ENCODE measurements at places on chromosomes 11 and 22.

GRCh38 chr22:46588279-46589140 lies 31.7 kb upstream of the GRAMD4 start:
- no peak for DNase-seq

DNA sequence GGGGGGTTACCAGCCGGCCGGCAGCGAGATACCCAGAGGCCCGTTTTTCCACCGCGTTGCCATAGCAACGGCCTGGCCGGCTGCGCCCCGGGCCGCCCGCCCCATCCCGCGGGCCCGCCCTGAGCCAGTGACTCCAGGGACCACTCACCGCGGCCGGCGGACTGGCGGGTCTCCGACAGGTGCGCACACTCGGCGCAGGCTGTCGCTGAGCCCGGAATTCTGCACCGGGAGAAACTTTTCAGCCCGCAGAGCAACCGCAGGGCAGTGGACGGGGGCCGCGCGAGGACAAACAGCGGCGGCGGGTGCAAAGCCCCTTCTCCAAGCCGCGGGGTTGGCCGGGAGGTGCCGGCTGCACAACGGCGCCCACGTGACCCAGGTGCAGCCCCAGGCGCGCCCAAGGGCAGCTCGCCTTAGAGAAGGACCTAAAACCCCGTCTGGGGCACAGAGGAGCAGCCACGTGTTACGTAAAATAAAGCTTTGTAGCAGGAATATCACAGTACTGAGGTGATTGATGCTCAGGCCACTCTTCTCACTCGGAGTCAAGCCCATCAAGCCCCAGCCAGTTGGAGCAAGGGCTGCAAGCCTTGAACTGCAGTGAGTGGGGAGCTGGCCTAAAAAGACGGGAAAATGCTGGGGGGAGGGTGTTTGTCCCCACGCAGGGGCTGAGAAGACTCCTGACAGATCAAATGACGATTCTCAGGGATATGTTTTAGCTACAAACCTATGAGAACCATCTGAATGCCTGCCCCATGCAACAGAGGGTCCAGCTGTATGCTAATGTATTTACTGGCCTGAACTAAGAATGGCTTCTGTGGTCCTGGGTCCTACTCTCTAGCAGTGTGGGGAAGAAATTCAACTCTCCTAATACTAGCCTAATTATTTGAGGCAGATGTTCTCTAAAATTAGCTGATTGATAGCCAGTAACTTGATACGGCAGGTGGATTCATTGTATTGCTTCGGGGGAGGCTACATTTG lies at the start of gene STK33:
STK33 (minus strand) TSS at position 294 of the 975 bp plus-strand sequence. CDS start 119,323 bp downstream, outside the sequence.
- DNase-seq: no peak

GRCh38 chr11:45253640-45254039 lies 32.5 kb downstream of the SYT13 start:
- no peak for DNase-seq

DNA sequence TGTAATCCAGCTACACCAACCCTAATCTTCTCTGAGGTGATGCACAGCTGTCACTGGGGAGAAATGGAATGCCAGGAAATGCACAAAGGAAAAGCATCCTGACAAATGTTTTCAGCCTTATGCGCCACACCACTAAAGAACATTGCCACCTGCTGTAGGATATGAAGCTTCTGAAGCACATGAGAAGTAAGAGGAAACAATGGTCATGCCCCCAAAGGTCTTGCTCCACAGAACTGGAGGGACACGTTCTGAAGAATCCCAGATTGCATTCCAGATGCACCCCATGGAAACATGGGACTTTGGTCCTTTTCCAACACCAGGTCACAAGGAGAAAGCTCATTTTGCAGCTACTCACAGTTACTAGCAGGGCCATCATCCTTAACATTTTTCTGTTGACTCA lies 48.7 kb upstream of the ZBED5 start:
- DNase-seq: no peak
